Fibroblast of skin of abdomen (primary cell): ENCODE measurements at places on chromosomes 7 and 10.

GRCh38 chr10:33863352-33863751, 528.9 kb upstream of the NRP1 start:
- no peak for DNase-seq

DNA sequence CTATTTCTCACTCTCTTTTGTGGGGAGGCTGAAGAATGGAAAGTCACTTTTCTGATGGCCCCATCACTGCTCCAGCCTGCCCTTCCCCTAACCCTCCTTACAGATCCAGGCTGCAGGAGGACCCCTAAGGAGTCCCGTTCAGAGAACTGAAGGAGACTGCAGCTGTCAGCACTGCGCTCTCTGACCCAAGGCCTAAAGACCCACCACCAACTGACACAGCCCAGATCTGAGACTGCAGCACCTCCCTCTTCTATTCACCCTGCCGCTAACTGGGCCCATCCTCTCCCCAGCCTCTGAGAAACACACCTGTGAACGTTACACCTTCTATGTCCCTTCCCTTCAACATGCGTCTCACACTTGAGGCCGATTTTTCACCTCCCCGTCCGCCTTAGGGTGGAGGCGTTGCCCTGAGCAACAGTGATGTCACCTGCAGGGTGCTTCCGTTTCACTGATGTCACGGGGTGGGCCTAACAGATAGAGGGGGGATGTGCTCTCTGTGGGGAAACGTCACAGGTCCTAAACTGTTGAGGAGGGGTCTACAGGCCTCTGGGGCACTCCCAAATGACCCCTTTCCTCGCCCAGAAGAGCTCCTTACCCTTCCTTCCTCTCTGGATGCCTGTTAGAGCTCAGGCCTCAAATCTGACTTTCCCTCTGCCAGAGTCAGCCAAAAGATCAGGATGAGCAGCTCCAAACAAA, 5.1 kb downstream of the ITPRIP start:
- DNase-seq, result no peak

DNA sequence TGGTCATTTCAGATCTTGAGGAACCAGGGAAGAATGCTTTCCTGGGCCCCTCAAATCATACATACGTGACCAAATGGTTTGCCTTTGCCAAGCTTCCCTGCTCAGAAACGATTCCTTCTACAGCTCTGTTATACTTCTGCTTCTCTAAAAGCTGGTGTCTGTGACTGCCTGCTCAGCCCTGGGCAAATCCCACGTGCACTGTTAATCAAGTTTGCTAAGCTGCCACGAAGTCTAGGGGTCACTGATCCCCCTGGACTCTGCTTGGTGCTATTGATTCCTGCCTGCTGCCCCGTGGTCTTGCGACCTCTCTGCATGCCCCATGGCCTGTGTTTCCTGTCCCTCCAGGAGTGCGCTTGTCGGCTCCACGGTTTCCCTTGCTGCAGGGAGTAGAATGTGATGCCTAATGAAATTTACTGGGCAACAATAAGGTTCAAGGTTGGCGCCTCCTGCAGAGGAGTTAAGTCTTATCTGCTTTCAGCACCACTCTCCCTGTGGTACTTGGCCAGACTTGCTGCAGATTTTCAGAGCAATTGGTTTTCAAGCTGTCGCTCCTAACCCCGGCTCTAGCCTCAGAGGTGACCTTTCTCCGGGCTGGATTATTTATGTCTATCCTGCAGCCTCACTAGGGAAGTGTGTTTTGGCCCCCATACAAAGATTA, 201.6 kb upstream of the FZD8 start:
- peak; percentile 3 for DNase-seq

DNA sequence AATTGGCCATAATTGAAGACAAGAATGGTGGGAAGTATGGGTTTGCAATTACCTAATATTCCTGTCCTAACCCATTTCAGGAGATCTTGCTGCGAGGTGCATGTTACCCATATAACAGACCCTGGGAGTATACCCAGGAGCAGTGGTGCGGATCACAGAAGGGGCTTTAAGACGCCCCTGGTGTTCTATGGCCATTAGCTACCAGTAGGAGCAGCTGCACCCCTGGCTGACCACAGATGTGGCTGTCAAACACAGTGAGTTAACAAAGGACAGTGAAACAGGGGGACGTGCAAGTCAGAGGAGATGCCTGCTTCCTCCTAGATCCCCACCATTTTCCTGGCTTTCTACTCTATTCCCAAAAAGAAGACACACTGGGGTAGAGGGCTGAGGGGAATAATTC, 25.2 kb downstream of the AOC1 start:
- no peak for DNase-seq

DNA sequence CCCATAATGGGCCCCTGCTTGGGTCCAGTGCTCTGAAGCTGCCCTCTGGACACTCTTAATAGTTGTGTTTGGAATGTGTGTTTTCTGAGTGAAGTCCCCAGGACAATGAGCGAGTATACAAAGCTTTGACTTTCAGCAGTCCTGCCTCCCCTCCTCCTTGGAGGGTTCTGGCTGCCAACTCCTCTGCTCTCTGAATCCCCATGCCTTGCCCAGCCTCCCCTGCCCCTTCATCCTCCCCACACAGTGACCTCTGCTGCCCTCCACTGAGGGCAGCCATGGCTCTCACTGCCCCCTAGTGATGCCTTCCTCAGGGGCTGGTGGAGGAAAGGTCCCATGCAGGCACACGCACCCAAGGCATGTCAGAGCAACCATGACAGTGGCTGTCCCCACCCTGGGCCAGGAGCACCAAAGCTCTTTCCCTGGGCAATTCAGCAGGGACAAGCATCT, 40.9 kb downstream of the FRMPD2 start:
- DNase-seq, result no peak

- no peak for DNase-seq
These were observed 104.4 kb upstream of the ZMIZ1 start for GRCh38 chr10:78964274-78964951.

DNA sequence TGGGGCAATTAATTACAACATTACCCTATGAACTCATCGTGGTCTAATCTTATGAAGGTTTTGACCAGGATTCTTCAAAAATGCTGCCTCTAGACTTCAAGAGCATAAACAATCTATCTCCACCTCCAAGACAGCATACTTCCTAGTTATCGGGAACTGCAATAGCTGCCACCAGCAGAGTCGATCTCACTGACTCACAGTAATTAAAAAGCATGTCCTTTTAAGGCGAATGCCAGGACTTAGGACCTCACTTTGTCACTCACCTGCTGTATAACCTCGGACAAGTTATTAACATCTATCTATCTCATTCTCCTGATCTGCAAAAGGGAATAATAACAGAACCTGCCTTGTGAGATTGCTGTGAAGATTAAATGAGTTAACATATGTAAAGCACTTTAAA, 666.0 kb upstream of the COBL start:
- DNase-seq, result no peak

DNA sequence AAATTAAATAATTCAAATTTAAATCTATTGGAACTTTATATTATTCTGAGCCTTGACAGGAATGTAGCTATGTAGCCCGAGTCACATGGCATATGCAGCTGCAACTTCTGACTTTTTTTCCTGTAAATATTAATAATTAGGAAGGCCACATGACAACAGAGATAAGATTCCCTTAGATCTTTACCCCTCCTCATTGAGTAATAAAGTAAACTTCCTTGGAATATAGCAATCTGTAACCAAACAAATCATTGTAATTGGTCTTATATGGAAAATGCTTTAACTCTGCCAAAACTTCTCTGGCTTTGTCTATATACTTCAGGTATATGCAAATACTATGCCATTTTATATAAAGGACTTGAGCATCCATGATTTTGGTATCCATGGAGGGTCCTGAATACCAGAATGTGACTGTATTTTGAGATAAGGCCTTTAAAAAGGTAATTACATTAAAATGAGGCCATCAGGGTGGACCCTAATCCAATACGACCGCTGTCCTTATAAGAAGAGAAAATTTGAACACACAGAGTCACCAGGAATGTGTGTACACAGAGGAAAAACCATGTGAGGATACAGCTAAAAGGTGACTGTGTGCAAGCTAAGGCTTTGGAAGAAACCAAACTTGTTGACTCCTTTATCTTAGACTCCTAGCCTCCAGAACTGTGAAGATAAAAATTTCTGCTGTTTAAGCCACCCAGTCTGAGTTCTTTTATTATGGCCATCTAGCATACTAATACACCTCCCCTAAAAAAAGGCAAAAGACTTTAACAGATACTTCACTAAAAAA, 222.0 kb downstream of the CTNNA3 start:
- no peak for DNase-seq

GRCh38 chr10:132170561-132171361, 16.0 kb upstream of the DPYSL4 start:
- DNase-seq, result no peak

- DNase-seq, result no peak
These were observed 4.7 kb downstream of the PDGFA start for GRCh38 chr7:514651-515598.
